Hematopoietic multipotent progenitor cell treated with erythropoietin and hydrocortisone succinate and interleukin-3 and kit ligand, for 15 days (in vitro differentiated cells): ENCODE measurements at places on chromosomes 16 and 17.

GRCh38 chr17:45855691-45856336 lies 11.1 kb downstream of the SPPL2C start:
- no peak for DNase-seq

GRCh38 chr17:72937707-72938106 lies 154.8 kb downstream of the SLC39A11 start:
- no peak for DNase-seq

DNA sequence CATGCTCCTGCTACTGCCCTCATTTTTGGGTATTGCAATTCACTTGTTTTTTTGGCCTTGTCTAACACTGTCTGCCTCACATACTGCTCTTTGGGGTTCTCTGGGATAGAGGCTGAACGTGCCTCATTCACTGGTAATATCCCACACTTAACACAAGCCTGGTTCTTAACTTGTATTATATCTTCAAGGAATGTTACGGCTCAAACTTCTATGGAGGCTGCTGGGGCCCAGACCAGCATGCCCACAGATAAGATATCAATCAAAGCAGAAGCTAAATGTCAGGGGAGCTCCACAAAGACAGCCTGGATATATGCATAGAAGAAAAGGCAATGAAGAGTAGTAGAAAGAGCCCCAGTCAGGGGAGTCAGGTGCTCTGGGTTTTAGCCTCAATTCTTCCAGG lies 103.5 kb downstream of the WSCD1 start:
- DNase-seq, result no peak

GRCh38 chr17:11493936-11494335 lies 104.3 kb upstream of the DNAH9 start:
- no peak for DNase-seq

DNA sequence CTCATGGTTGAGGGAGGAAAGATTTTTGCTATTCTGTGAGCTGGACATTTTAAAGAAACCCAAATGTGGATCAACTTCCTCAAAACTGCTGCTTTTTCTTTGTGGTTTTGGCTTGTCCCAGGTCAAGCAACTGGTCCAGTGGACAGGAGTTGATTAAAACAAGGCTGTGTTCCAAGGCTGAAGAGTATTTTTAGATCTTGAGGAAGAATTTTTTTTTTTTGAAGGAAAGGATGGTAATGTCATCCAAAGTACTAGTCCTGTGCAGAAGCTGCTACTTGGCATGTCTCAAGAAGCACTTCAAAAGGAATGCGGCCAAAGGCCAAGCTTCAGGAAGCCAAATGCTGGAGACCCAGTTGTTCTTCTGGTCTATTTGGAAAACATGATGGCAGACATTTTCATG lies 8.0 kb upstream of the MYH2 start:
- no peak for DNase-seq

DNA sequence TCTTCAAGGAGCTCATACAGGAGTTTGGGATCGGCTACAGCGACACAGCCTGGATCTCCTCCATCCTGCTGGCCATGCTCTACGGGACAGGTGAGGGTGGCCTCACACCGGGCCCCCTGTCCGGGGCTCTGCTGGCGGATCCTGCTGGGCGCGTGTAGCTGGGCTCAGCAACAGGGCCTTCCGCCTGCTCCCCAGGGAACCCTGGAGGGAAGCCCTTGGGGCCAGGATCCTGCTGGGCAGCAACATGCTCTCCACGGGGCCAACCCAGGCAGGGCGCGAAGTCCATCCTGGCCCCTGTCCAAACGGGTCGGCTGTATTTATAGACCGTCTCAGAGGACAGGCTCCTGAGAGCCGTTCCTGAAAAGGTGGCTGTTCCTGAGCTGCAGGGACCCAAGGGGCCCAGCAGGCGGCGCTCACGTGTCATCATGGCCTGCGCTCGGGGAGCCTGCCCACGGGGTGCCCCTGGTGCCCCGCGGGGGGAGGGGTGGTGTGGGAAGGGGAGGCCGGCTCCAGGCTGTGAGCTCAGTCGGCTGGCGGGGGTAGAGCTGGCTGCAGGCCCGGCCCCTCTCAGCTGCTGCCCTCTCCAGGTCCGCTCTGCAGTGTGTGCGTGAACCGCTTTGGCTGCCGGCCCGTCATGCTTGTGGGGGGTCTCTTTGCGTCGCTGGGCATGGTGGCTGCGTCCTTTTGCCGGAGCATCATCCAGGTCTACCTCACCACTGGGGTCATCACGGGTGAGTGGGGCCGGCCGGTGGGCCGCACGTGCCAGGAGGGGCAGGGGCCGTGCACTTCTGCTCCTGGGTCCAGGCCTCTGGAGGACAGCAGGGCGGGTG lies 7.5 kb downstream of the SLC16A3 start:
- DNase-seq, result peak; percentile 74

DNA sequence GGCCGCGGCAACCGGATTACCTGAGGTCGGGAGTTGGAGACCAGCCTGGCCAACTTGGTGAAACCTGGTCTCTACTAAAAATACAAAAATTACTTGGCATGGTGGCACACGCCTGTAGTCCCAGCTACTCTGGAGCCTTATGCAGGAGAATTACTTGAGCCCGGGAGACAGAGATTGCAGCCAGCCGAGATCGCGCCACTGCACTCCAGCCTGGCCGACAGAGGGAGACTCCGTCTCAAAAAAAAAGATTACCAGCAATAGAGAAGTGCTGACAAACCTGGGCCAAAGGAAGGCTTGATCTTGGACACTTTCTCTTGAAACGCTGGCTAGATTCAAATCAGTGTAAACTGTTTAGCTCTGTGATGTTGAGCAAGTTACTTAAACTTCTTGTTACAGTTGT lies 4.3 kb downstream of the MT1H start:
- DNase-seq, result no peak

GRCh38 chr16:85262558-85263238 lies 150.4 kb upstream of the CIBAR2 start:
- no peak for DNase-seq

DNA sequence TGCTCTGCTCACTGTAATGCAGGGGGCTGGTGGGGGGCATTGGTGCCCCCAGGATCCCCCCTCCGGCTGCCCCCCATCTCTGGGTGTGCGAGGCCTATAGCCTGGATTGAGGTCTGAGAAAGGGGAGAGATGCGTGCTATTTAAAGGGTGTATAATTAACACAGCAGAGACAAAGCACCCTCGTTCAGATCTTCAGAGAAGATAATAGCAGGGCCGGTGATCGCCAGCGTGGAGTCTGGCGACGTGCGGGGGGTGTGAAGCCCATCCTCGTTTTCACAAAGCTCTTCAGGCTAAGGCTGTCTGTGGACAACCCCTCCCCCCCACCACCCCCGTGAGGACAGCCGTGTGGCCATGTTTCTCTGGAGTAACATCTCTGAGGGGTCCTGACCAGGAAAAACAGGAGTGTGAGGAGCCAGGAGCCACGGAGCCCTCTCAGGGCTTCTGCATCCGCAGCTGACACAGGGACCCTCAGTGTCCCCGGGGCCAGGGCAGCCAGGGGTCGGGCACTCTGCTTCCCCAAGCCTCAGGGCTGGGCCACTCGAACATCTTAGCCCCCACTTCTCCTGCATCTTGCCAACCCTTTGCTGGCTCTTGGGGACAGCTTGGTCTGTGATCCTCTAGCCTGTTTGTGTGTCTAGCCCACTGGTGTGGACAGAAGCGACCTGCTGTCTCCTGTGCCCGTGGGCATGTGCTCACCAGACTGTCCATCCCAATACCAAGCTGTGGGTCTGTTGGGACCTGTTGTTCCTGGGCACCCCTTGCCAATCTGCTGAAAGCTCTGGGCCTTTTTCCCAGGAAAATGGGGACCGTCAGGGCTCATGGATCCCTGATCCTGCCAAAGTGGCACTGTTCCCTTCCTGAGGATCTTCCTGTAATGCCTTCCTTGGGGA lies 58.9 kb downstream of the BAIAP2 start:
- DNase-seq, result no peak

- DNase-seq, result no peak
These were observed 54.4 kb upstream of the RCVRN start for GRCh38 chr17:9959377-9959981.

DNA sequence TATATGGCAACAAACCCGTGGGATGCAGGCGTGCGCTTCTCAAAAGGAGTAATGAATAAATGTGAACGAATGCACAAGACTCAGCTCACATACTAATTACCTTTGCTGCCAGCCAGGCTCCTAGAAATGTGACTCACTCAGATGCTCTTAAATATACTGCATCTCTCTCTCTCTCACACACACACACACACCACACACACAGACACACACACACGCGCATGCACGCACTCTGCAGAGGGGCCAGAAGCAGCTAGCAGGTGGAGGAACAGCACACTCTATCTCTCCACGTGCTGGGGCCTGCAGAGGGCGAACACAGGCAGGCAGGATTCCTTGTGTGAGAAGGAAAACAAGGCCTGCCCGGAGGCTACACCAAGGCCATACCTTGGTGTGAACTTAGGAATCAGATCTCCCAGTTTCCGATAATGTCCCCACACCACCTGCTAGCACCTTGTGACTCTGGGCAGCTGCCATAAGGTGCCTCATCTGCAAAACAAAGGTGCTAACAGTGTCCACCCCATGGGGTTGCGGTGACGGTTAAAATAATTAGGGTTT lies 5.3 kb downstream of the GPRC5B start:
- DNase-seq, result no peak

- peak; percentile 20 for DNase-seq
These were observed 455 bp downstream of the ATP1B2 start for GRCh38 chr17:7651097-7651664.

- DNase-seq, result no peak
These were observed 548 bp downstream of the PSMB3 start for GRCh38 chr17:38753071-38753506.

- no peak for DNase-seq
These were observed 15.7 kb downstream of the GNAO1 start for GRCh38 chr16:56206951-56207350.

GRCh38 chr16:51287121-51287755 lies 136.2 kb upstream of the SALL1 start:
- no peak for DNase-seq

DNA sequence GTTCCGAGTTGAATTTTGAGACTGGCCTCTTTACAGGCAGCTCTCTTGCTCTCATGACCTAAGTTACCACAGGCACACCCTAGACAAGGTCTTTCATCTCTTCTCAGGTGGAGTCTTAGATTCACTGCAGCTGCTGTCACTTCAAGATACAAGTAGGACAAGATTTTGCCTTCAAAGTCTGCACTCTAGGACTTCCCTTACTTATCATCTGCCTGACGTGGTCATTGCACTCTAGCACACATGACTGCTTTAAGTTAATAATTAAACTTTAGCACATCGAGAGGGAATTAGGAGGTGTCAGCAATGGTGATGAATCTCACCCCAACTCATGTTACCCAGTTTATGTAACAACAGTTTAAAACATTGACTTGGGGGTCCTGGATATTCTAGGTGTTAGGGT lies 25.6 kb downstream of the RNF135 start:
- DNase-seq, result no peak

- peak; percentile 87 for DNase-seq
These were observed at the start of gene JUP for GRCh38 chr17:41786227-41787020. JUP (minus strand) TSS chr17:41786711; CDS start chr17:41771854, 14,857 bp downstream.

DNA sequence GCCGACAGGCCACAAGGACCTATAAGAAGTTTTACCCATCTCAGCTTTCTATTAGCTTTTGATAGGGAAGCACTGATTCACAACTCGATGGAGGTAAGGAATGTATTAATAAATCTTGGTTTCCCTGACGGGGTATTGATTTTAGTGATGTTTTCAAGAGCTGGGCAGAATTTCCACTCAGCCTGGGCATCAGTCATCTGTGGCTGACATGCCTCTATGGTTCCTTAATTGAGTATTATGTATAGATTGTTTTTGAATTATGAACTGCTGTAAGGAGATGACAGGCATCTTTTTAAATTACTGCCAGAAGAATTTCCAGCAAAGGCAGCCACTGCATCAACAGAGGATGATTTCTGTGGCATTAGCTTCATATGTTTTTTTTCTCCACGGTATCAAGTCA lies 128.6 kb downstream of the CPPED1 start:
- no peak for DNase-seq

DNA sequence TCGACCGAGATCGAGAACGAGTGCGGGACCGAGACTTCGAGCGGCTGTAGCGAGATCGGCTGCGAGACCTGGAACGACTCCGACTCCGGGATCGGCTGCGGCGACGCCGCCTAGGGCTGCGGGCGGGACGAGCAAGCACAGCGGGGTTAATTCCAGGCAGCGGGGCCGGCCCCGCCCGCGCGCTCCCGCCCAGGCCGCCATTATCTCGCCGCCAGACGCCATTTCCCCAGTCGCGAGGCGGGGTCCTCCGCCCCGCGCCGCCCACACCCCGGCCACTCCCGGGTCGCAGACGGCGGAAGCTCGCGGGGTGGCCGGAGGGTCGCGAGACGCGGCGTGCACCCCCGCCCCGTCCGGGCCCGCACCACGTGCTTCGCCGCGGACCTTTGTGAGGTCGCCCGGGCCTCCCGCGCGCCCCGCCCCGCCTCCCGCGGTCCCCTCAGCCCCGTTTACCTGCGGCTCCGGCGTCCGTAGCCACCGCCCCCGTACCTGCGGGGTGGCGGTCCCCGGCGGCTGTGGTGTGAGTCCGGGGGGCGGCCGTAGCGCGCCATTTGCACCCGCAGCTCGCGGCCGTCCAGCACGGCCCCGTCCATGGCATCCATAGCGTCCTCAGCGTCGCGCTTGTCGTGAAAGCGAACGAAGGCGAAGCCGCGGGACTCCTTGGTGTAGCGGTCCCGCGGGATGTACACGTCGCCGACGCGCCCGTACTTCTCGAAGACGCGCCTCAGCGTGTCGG lies 616 bp downstream of the SRSF2 start:
- peak; percentile 81 for DNase-seq

DNA sequence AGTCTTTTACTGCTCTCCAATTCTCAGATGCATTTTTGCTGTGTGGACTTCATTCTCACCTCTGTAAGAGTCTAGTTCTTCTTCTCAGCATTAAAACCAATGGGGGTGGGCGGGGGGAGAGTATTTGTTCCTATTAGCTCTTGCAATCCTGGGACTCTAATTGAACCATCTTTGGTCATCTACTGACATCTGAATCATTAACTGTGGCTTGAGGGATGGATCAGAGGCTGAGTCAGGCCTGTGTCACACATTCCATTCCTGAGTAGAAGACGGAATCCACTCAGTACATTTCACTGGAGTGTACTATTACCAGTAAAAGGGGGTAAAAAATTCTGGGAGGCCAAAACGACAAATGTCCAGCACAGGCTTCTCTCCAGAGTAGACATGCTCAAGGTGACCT lies 12.8 kb upstream of the ZNF23 start:
- no peak for DNase-seq

DNA sequence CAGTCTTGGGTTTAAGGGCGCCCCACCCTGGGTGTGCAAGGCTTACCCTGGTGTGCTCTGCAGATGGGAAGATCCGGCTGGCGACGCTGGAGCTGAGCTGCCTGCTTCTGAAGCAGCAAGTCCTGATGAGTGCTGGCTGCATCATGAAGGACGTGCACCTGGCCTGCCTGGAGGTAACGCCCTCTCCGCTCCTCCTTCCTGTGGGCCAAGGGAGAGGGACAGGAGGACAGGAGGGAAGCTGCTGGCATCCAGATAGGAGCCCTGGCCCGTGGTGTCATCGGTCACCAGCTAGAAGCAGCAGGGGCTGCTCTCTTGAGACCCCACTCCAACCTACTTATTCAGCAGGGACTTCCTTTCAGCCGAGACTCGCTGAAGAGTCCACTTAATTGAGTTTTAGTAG lies 97.8 kb downstream of the CLEC16A start:
- DNase-seq, result no peak

GRCh38 chr16:88782454-88783390 lies 2.3 kb downstream of the PIEZO1 start:
- DNase-seq, result peak; percentile 49
